ENCODE measurements at places on chromosomes 7 and 10.

GRCh38 chr10:62230344-62231121 lies 38.1 kb downstream of the RTKN2 start:
- no peak for DNase-seq

GRCh38 chr10:60480865-60481563 lies 91.3 kb upstream of the ANK3 start:
- DNase-seq = no peak

GRCh38 chr7:44163591-44163990 lies 22.5 kb upstream of the MYL7 start:
- no peak for DNase-seq

DNA sequence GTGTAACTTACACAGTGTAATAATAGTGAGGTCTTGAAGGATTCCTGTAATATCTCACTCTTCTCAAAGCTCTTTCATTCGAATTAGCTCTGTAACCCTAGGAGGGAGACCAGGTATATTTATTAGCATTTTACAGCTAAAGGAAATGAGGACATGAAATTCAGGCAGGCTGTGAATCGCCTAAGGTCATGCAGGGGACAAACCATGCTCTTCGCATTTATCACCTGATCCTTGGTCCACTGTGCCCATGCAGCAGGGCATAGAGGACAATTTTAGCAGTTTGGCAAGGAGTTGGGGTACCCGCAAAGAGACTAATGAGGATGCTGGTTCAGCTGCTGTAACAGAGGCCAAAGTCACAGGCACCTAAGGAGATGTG lies 14.8 kb upstream of the LAMB1 start:
- DNase-seq = no peak

- no peak for DNase-seq
Observed at GRCh38 chr7:120813546-120814252, 44.2 kb downstream of the TSPAN12 start.

DNA sequence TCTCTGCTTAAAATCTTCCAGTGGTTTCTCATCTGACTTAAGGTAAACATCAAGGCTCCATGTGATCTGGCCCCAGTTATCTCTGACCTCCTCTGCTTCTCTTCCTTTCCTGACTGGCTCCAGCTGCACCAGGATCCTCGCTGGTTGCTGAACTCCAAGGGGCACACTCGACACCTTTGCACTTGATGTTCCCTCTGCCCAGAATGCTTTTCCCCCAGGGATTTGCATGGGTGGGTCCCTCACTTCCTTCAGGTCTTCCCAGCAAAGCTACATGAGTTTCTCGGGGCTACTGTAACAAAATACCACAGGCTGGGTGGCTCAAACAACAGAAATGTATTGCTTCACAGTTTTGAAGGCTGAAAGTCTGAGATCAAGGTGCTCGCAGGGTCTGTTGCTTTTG lies 166.0 kb upstream of the CDCA7L start:
- DNase-seq = no peak

- DNase-seq = no peak
Observed at GRCh38 chr7:73865738-73866445, 4.9 kb downstream of the TMEM270 start.

DNA sequence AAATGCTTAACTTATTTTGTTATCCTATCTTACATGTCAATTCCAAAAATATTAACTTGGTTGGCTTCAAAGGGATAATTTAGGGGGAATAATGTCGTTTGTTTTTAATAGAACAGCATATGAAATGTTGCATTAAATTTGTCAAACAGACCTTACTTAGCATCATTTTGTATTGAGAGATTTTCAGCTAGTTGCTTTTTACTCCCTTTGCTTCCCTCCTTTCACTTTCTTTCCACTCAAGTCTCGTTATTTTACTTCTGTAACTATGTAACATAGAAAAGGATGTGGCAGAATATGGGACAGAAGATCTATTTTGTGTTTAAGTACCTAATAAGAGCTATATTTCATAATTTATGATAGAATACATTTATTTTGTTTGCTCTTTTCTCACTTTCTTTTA lies 2.6 kb downstream of the PHYHIPL start:
- no peak for DNase-seq

- no peak for DNase-seq
Observed at GRCh38 chr10:436911-437665, 252.4 kb downstream of the DIP2C start.

DNA sequence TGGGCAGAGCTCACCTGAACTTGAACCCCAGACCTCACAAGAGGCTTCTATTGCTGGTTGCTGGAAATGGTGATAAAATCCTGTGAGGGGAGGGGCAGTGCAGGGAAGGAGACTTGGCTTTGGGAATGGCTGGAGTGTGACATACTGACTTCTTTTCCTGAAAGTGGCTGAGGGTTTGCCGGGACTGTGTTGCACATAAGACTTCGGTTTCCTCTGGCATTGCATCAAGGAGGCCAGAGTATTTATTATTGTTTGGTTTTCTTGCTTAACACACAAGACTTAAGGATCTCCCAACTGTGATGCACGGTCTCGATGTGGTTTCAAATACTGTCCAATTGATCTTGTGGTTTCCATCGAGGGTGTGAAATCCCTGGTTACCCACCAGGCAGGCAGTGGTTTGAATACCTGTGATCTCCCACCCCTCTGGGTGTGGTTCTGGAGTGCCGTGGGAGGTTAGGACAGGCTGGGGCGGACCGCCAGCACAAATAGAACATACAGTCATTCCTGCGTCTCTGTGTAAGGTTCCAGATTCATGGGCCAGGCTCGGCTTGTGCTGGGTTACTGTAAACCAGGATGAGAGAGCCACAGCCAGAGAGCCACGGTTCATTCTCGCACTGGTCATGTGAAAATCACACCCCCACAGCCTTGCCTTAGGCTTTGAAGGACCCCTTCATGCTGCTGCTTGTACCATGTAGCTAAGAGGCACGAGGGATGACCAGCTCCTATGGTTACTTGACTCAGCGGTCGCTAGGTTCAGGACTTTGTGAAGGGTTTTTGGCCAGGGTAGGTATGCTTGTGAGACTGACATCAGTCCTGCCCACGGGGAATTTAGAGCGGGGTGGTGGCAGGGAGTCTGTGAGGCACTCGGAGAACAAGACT lies 39.2 kb downstream of the WBP1L start:
- no peak for DNase-seq

GRCh38 chr7:41769162-41769561 lies 66.3 kb upstream of the INHBA start:
- no peak for DNase-seq

DNA sequence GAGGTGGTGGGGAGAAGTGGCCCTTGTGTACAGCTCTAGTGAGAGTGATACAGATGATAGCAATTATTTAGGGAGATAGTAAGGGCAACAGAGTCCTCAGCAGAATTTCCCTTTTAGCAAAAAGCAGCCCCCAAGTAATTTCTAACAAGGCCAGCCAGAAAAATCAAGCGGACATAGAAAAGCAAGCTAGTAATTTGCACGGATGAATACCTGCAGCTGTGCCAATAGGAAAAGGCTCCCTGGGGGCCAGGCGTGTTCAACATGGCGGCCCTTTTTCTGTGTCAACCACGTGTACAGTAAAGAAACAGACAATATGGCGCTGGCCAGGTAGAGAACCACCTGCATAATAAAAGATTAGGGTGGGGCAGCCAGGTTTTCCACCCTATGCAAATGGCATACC lies 7.4 kb downstream of the MCM10 start:
- no peak for DNase-seq

GRCh38 chr7:106415433-106415832 lies 130.7 kb upstream of the NAMPT start:
- no peak for DNase-seq

DNA sequence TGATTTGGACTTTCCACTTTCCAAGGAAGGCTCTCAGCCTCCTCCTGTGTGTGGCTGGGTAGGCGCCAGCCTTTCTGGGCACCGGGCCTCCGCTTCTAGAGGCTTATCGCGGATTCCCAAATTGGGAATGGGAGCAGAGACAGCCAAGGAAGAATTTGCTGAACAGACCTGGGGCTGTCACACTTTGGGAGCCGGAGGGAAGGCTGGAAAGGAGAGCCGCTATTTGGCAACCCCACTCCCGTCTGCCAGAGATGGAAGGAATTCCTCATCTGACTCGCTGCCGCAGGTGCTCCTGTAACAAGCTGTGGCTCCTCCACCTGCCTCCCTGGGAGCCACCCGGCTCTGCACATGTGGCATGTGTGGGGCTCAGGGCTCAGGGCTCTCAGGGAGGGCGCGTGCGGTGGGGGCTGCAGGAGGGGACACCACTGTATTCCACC lies 50.8 kb upstream of the ECHDC3 start:
- DNase-seq = no peak

GRCh38 chr10:24313283-24313682 lies 104.3 kb downstream of the KIAA1217 start:
- DNase-seq = no peak

- DNase-seq = no peak
Observed at GRCh38 chr7:65840446-65840845, 32.4 kb upstream of the VKORC1L1 start.

GRCh38 chr10:88271761-88272543 lies 311.2 kb downstream of the RNLS start:
- DNase-seq = peak; percentile 78

DNA sequence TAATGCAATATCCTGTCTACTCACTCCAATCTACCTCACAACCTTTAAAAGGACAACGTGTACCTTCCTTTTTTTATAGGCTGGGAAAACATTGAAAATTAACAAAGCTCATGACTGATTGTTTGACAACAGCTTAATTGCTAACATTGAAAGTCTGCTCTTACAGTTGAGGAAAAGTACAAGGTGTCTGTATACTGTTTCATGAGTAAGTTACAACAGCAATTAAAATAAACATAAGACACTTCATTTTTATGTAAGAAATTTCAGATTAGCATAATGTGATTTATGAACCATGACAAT lies 28.6 kb upstream of the NCAPG2 start:
- no peak for DNase-seq

- peak; percentile 51 for DNase-seq
Observed at GRCh38 chr7:106425017-106425719, 140.4 kb upstream of the NAMPT start.

GRCh38 chr7:141150465-141150864 lies 76.6 kb downstream of the TMEM178B start:
- no peak for DNase-seq

- no peak for DNase-seq
Observed at GRCh38 chr7:37048674-37049073, 324.4 kb upstream of the AOAH start.

GRCh38 chr10:26805567-26806245 lies 55.1 kb downstream of the ABI1 start:
- DNase-seq = no peak

DNA sequence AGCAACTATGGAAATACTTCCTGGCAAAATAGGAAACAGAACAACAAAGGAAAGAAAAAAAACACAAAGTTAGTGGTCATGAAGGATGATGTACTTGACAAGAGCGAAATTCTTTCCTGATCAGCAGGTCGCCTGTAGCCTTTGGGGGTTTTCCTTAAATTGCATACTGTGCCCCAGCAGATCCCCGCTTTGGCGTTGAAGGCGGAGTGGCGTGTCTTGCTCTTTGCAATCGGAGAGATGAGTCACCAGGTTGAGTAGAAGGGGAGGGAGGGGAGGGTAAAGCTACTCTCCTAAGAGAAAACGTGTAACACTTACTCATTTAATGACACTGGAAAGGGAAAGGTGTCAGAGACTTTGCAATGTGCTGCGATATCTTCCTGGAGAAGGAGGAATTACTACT lies 587.2 kb downstream of the SORCS1 start:
- DNase-seq = no peak

DNA sequence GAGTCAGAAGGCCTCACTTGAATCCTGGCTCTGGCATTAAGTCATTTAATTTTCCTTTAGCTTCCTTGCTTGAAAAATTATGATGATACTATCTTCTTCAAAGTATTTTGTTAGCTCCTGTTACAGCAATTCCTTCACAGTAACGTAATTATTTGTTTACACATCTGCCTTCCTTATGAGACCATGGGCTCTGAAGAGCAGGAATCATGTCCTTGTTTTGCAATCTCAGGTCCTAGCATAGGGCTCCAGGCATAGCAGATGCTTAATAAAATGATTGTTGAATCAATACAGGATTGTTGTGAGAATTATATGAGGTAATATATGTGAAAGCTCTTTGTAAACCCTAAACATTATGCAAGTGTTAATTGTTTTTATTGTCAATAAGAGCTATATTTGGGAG lies 25.5 kb downstream of the KLHDC10 start:
- no peak for DNase-seq

GRCh38 chr10:86657396-86658011 lies 3.2 kb downstream of the OPN4 start:
- no peak for DNase-seq

DNA sequence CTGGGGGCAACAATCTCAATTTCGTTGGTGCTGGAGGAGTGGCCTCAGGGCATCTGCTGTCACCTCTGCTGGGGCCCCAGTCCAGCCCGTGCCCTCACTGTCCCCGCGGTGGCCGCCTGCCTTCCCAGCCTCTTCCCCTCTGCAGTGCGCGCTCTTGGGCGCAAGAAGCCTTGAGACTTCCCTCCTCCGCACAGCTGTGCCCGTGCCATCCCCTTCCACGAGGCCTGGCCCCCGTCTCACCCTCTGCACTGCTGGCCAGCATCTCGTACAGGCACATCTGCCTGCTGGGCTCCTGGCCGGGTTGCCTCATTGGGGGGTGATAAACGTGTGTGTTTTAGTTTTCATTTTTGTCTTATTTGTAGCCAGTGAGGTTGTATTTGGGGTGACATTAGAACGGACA lies 14.0 kb downstream of the IDI2 start:
- no peak for DNase-seq

DNA sequence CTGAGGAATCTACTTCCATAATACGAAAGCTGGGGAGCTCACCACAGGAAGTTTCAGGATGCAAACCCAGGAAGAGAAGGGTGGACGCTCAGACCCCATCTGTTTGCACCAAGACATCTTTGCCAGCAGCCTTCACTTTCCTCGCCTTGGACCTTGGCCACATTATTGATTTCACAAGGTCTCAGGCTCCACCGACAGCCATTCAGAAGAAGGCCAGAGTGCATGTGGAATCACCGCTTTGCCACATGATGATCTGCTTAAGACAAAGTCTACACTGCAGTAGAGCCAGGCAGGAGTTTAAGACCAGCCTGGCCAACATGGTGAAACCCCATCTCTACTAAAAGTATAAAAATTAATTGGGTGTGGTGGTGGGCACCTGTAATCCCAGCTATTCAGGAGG lies 60.0 kb downstream of the LYZL1 start:
- no peak for DNase-seq

DNA sequence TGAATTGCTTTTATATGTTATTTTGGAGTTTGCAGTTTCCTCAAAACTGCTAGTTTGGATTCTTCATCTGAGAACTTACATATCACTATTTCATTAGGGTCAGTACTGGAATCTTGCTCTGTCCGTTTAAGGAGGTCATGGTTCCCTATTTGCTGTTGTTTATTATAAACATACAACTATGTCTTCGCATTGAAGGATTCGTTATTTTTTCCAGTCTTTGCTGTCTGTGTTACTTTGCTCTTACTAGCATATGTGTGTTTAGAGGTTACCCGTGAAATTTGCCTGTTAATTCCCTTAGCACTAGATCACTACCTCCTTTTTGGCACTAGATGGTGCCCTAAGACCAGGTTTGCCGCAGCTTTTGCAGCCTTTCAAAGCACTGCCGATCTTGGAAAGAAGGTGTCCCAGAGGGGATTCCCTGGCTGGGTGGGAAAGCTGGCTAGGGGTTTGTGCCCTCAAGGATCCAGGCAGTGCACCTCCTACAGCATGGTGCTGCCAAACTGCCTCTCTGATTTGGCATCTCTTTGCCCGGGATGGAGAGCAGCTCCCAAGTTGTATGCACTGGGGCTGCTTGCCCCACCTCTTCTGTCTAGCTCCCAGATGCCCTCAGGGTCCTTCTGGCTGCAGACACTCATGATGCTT lies 103.1 kb upstream of the APBB1IP start:
- peak; percentile 52 for DNase-seq
